Activated effector memory CD4-positive, alpha-beta T cell treated with anti-CD3 and anti-CD28 coated beads, Interleukin-2, amount 50 U/mL, for 16 hours (primary cell): ENCODE measurements at places on chromosomes 12 and 14.
A peak's percentile ranks its signal among the peaks of the same experiment; 100 is the strongest.

DNA sequence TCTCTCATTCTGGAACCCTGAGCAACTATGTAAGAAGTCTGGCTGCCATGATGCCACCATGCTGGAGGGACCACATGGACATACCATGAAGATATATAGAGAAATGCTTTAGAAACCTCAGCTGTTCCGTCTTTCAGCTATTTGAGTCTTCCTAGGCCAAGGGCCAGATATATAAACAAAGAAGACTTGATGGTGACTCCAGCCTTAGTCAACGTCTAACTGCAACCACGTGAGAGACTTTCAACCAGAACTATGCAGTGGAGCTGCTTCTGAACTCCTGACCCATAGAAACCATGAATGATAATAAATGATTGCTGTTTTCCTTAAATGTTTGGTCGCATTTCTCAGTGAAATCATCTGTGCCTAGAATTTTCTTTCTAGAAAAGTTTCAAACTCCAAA, 20.0 kb upstream of the KITLG start:
- DNase-seq: no peak

- no peak for DNase-seq
These were observed 18.6 kb downstream of the HHIPL1 start for GRCh38 chr14:99663386-99664057.

DNA sequence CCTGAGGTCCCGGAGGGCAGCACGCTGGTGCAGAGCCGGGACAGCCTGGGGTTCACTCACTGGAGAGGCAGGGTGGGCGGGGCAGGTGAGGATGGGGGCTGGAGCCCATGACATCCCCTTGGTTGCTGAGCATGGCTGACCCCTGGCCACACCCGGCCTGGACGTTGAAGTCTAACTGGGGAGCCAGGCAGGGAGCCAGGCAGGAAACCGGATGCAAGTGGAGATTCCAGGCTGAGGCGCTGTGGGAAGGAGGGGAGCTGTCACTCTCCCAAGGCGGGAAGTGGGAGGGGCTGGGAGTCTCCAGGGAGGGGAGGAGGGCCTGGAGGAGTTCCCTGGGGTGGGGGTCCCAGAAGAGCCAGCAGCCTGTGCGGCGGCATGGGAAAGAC, 7.7 kb upstream of the INF2 start:
- no peak for DNase-seq

DNA sequence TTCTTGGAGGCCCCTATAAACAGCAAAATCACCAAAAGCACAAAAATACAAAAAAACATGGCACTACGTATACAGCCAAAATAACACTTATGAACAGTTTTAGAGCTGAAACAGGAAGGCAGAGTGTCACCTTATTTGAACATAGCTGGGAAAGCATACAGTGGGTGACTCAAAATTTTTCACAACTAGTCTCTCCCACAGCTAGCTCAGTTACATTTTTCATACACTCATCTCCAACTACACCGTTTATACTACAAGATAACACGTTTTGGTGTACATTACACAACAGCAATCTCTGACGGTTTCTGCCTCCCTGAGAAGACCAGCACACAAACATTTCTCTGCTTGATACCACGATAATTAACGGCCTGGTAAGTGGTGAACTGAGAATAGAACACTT, 2.9 kb downstream of the RAD52 start:
- DNase-seq: no peak

DNA sequence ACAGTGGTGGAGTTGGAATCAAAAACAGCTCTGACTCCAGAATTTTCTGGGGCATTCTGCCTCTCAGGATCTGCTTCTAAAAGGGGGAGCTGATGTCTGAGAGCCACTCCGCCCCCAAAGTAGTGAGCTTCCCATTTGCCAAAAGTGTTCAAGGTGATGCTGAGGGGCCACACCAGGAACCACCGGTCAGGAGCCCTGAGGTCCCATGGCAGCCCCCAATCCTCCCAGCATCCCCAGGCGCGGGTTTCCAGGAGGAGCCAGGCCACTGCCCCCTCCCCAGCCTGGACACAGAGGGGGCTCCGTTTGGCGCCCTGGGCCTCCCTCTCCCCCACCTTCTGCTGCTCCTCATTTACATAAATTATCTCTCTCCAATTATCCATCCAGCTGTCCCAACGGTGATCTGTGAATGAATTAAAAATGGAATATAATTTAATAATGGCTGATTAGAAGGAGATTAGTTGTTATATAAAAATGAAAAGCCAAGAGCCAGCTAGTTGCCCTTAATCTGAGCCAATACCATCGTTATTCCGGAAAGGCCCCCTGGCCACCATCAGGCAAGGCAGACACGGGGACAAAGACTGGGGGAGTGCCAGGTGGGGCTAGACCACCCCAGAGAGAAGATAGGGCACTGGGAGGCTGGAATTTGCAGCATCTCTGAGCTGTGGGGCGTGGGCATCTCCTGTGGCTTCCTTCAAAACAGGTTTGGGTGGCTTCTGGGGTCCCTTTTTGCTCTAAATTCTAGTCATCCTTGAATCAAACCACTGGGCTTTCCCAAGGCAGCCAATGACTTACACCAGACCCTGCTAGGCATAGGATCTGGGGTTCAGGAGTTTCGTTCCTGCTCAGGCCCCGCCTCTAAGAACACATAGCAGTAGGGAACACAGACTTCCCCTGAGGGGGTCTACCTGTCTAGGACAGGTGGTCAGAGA, 19.7 kb upstream of the VSX2 start:
- no peak for DNase-seq

GRCh38 chr12:12925388-12925787, 26.6 kb downstream of the GPRC5D start:
- no peak for DNase-seq

DNA sequence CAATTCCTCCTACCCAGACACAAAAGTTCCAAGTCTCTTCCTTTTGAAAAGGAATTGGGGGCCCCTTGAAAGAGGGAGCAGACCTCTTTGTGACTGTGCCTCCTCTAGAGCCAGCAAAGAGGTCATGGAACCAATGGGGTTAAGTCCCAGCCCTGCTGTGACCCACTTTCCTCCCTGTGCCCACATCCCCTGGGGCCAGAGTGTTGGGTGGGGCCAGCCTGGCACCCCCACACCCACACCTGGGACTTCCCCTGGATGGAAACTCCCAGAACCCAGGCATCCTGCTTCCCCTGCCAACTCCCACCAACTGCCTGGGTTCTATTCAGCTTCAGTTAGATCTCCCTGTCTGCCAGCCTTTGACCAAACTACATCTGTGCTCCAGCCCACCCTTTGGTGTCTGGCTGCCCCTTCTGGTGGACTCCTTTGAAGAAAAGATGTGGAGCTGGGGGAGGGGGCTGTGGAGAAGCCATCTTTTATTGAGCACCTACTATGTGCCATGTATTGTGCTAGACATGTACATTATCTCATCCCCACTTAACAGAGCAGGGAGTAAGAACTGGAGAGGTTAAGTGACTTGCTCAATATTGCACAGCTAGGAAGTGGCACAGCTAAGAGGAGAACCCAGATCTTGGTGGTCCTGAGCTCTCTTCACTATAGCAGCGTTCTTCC, 4.6 kb upstream of the RARG start:
- DNase-seq: peak; percentile 88

DNA sequence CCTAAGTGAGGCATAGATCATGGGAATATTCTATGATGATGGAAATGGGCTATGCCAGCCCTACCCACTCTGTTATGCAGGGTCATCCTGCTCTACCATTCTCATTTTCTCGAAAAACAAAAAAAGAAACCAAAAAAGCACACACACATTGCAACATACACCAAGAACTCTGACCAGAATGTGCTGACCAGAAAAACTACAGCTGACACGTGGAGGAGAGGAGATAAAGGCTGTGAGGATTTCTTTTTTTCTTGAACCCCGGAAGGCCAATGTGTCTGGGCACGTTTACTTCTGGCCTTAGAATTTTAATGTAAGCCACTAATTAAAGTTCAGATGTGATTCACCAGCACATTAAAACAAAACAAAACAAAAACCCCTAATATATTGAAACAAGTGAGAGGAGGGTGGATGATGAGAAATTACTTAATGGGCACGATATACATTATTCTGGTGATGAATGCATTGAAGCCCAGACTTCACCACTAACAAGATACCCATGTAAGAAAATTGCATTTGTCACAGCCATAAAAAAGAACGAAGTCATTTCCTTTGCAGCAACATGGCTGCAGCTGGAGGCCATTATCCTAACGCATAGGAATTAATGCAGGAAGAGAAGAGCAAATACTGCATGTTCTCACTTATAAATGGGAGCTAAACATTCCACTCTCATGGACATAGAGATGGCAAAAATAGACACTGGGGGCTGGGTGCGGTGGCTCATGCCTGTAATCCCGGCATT, 66.3 kb upstream of the PLEKHG3 start:
- DNase-seq: no peak

DNA sequence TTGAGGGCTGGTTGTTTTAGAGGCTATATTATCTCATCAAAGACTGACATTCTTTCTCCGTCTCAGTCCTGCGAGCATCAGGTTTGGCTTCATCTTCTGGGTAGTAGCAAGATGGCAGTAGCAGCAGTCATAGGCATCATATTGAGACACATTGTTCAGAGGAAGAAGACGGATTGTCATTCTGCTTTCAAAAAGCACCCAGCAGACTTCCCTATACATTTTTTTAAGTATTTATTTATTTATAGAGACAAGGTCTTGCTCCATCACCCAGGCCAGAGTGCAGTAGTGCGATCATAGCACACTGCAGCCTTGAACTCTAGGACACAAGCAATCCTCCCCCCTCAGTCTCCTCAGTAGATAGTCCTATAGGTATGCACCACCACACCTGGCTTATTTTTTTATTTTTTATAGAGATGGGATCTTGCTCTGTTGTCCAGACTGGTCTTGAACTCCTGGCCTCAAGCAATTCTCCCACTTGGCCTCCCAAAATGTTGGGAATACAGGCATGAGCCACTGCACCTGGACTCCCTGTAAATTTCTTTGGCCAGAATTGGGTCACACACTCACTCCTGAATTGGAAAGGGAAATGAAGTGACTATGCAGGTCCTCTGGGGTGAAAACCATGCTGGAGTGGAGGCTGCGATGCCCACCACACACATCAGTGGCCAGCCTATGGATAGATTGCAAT, 125.4 kb downstream of the SLC38A6 start:
- DNase-seq: no peak

- no peak for DNase-seq
These were observed 270.8 kb downstream of the BCL11B start for GRCh38 chr14:99001241-99001640.

DNA sequence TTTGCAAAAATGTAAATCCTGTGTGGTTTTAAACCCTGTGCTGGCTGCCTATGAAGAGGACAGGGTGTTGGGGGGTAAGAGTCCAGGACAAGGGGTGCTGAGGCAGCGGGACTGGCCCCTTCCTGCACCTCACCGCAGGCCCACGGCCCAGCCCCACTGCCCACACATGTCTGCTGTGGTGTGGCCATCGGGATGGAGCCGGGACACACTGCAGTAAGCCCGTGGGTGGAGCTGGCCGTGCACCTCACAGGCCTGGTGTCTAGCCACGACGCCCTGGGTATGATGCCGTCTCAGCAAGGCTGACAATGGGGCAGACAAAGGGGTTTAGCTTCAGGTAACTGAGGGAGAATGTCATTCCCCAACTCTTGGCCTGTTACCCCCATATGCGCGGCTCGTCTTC, 19.6 kb downstream of the AMN start:
- no peak for DNase-seq

DNA sequence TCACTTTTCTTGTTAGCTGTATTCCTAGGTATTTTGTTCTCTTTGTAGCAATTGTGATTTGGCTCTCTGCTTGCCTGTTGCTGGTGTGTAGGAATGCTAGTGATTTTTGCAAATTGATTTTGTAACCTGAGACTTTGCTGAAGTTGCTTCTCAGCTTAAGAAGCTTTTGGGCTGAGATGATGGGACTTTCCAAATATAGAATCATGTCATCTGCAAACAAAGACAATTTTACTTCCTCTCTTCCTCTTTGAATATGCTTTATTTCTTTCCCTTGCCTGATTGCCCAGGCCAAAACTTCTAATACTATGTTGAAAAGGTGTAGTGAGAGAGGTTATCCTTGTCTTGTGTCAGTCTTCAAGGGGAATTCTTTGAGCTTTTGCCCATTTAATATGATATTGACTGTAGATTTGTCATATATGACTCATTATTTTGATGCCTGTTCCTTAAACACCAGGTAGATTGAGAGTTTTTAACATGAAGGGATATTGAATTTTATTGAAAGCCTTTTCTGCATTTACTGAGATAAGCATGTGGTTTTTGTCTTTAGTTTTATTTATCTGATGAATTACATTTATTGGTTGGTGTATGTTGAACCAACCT, 26.7 kb downstream of the CLECL1 start:
- no peak for DNase-seq

DNA sequence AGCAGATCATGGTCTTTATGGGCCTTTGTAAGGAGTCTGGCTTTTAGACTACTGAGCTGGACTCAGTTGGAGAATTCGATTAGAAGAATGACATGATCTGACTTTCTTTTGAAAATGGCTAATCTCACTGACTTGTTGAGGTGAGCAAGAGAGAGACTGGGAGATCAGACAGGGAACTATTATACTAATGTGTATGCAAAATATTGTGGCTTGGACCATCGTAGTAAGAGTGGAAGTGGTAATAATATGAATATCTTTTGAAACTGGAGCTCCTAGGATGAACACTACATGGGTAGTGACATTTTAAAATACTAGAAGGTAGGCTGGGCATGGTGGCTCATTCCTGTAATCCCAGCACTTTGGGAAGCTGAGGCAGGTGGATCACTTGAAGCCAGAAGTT, 56.2 kb upstream of the CCT2 start:
- DNase-seq: no peak

GRCh38 chr14:34376649-34377267, 85.3 kb downstream of the SPTSSA start:
- no peak for DNase-seq

DNA sequence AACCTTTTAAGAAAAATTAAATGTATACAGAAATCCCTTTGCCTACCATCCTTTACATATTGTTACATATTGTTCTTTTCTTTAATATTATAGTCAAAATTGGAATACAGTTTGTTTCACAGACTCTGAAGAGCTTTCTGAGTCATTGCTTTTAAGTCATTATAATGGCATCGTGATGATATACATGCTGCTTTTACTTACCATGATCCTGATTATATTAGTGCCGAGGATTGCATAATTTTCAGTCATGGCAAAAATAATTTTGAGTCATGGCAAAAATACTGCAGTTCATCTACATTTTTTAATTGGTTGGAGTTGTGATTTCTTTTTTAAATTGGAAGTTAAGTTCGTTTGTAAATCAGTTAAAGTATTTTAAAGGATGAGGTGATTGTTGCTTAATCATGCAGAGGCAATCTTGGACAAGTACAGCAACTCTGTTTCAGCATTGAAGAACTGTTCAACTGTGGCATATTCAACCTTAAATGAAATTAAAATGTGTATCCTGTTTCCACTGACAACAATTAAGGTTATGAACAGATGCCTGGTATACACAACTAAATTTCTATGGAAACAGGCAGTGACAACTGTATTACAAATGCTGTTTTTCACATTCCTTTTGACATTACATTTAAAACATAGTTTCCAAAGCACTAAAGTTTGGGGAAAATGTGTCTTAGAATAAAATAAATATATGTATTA, 142.3 kb downstream of the PCNX1 start:
- no peak for DNase-seq

- DNase-seq: no peak
These were observed 17.7 kb downstream of the CLEC2D start for GRCh38 chr12:9687228-9687627.
